ENCODE measurements at places on chromosomes 12 and 14.

GRCh38 chr12:88839486-88839885 is 259.2 kb upstream of the KITLG start:
- no peak for DNase-seq

- no peak for DNase-seq
Measured at GRCh38 chr12:39931231-39931630, 174.7 kb downstream of the SLC2A13 start.

DNA sequence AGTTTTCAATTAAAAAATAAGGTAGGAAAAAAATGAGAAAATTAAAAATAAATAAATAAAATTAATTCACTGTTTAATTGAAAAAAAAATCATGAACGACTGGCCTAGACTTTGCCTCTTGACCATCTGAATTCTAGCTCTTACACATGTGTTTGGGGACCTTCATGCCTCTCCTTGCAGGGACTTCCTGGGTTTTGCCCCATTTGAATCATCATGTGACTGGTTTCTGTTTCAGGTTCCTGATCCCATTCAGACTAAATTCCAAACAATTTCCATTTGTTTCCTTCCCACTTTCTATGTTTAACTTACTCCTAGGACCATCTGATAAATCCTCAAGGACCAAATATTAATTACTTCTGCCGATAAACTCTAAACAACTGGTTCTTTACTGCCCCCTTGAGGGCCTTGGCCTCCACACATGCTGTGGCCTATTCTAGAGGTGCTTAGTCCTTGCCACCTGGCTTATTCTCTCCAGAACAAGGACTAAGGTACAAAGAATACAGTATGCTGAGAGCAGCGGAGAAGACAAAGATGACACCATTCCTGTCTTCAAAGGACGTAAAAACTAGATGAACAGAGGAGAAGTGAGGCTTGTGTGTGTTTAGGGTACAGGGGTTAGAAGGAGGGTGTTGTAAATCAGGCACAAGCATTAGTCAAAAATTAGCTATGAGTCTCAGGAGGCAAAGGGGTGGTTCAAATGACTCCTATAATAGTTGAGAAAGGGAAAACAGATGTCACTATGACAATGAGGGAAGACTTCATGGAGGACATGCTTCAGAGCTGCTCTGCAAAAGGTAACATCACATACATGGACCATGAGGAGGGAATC is 125.8 kb upstream of the AVPR1A start:
- no peak for DNase-seq

DNA sequence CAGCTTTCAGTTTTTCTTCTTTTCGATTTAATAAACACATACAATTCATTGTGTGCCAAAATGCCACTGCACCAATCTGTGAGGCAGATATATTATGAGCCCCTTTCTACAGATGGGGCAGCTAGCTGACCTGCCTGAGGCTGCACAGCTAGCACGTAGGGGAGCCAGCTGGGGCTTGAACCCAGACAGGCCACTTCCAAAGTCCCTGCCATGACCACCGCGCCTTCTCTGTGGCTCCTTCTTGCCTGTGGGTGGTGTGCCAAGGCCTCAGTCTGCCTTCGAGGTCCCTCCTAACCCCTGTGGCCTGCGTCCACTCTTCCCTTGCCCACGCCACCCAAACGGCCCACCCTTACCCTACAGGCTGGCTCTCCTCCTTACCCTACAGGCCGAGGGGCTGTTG is 16.2 kb downstream of the FAM222A start:
- no peak for DNase-seq

DNA sequence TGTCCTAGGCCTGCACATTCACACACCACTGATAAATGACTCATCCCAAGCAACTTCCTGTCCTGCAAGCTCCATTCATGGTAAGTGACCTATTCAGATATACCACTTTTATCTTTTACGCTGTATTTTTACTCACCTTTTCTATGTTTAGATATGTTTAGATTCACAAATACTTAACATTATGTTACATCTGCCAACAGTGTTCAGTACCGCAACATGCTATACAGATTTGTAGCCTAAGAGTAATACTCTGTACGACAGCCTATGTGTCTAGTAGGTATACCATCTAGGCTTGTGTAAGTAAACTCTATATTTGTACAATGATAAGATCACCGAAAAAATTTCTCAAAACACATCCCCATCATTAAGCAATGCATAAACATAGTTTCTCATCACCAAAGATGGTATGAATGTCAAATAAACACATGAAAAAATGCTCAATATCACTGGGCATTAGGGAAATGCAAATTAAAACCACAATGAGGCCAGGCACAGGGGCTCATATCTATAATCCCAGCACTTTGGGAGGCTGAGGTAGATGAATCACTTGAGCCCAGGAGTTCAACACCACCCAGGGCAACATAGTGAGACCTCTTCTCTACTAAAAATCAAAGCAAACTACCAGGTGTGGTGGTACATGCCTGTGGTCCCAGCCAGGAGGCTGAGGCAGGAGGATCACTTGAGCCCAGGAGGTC is 20.7 kb downstream of the ATXN2 start:
- DNase-seq = no peak
